NCI-H1694 treated with DMSO at 0.1 percent for 48 hours (cell line): ENCODE measurements at places on chromosomes 2 and 18.

DNA sequence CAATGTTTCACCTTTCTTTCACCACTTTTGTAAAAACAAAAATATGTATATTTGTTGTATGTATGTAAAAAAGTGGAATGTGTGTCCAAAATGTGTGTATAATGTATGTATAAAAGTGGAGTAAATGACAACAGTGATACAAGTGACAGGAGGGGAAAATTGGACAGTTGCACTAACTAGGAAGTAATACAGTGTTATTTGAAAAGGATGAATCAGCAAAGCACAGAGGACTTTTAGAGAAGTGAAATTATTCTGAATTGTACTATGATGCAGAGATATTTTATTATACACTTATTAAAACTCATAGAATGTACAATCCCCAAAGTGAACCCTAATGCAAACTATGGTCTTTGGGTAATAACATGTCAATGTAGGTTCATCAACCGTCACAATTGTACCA lies 331.3 kb upstream of the CNTNAP5 start:
- DNase-seq, result no peak

DNA sequence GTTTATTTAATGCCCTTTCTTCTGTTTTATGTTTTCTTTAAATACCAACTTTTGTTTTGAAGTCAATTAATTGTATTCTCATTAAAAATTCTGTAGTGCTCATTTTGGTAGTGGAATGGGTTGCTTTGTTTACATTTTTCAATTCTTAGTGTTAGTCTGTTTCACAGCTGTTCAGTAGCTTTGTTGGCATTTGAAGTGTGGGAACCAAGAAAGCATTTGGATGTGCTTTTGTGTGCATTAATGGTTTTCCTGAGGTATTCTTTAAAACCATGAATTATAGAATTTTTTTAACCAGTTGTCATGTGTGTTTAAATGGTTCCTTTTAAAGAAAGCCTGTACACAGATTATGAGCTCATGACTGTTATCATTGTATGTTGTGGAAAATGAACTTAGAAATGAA lies 19.7 kb downstream of the MIB1 start:
- DNase-seq, result no peak

DNA sequence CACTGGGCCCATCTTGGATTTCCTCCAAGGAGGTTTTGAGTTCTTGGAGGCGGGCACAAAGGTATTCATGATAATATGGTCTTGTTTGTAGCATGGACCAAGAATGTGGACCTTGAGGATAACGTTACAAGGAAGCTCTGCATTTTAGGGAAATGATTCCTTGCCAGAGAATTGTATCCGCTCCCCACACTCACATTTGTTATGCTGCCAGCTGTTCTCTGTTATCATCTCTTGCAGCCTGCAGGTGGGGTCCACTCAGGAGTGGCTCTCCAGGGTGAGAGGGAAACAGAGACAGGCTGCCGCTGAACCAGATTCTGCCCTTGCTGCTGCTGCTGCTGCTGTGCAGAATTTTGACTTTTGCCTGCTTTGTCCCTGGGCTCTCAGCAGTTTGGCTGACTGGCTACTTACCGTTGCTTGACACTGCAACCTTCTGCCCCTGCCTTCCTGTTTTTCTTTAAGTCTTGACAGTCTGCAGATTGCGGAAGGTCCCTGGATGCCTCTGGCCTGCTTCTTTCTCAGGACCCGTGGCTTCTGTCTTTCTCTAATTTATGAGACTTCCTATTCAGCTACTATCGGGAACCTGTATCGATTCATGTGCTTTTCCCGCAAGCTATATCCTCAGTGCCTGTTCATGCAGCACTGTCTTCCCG lies 122.3 kb upstream of the DOCK10 start:
- no peak for DNase-seq

DNA sequence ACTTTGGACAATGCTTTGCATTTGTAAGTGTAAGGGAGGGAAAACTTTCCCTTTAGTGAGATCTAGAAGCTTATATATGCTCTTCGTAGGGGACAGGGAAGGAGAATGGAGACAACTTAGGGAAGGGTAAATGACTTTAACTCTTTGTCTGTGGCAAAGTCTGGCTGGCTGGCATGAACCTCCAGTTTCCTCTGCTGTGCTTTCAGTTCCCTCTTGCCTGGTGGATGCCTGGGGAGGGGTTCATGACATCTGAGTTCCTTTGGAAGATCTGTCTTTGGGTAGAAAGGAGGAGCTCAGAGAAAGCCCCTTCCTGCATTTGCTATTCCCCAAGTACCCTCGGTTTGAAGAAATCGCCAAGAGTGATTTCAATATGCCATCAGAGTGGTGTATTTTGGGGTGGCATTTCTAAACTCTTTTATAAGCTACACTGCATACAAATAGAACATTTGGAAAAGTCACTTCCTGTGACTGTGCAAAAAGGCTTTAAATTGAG lies 143.6 kb downstream of the VAPA start:
- no peak for DNase-seq

DNA sequence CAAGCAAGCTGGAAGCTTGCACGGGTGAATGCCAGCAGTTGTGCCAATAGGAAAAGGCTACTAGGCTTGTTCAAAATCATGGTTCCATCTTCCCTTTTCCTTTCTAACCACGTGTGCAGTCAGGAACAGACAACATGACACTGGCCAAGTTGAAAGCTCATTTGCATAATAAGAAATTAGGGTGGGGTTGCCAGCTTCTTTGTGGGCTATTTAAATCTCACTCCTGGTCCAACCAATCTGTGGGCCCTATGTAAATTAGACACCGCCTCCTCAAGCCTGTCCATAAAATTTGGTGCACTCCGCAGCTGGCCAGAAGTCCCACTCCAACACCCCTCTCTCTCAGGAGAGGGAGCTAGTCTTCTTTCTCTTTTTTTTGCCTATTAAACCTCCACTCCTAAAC lies 1948.4 kb upstream of the PIK3C3 start:
- DNase-seq, result no peak

- DNase-seq, result no peak
Measured at GRCh38 chr2:80348953-80349352, 44.4 kb upstream of the LRRTM1 start.

GRCh38 chr18:55236150-55236931 lies 277.1 kb upstream of the CCDC68 start:
- no peak for DNase-seq

GRCh38 chr2:14306268-14306861 lies 326.2 kb upstream of the LRATD1 start:
- DNase-seq, result no peak

DNA sequence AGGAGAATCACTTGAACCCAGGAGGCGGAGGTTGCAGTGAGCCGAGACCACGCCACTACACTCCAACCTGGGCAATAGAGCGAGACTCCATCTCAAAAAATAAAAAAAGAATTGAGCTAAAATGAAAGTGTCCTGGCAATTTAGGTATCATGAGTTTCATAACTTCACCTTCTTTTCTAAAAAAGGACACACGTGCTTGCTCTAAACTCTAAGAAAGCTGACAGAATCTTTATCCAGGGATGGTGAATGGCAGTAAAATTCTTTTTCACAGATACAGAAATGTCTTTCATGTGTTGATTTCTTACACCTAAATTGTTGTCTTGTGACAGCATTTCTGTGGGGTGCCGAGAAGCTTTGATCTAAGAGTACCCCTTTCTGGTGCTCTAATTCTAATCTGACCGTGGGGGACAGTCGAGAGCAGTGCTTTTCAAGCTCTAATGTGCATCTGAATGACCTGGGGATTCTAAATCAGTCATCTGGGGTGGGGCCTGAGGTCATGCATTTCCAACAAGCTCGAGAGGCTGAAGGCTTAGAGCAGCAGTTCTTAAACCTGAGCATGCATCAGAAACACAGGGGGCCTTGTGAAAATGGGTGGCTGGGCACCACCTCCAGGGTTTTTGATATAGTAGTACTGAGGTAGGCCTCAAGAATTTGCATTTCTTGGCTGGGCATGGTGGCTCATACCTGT lies 42.1 kb upstream of the REL start:
- no peak for DNase-seq

GRCh38 chr18:3692113-3692621 lies 242.2 kb downstream of the TGIF1 start:
- DNase-seq, result no peak

- no peak for DNase-seq
Measured at GRCh38 chr2:109392816-109393661, 220.7 kb downstream of the SEPTIN10 start.

DNA sequence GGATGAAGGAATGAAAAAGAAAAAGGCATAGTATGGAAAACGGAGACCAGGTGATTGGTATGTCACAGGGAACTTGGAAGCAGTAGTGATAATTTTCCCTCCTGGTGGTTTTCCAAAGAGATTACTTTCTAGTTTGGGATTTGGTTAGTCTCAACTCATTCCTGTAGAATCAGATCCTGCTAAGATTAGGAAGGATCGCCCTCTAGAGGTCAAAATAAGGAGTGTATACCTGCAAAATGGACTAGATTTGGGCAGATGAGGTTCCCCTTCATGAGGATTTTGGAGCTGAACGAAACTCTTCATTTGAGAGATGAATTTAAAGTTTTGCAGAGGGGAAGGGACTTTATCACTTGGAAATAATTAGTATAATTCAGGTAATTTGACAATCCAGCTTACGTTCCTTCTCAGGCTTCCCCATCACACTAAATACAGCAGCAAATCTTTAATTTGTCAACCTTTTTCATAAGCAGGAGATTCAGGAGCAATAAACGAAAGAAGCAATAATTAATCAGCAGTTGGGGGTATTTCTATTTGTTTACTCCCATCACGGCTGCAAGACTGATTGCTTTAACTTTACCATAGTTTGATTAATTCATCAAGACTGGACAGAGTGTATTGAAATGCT lies 65.2 kb downstream of the CCDC195 start:
- DNase-seq, result peak; percentile 62

GRCh38 chr2:49236316-49236715 lies 82.0 kb upstream of the FSHR start:
- peak; percentile 14 for DNase-seq

- DNase-seq, result no peak
Measured at GRCh38 chr2:127083819-127084503, 23.0 kb downstream of the BIN1 start.

GRCh38 chr2:113070606-113070975 lies 2.8 kb downstream of the IL1F10 start:
- no peak for DNase-seq

- no peak for DNase-seq
Measured at GRCh38 chr2:69003731-69004130, 9.2 kb upstream of the ANTXR1 start.

DNA sequence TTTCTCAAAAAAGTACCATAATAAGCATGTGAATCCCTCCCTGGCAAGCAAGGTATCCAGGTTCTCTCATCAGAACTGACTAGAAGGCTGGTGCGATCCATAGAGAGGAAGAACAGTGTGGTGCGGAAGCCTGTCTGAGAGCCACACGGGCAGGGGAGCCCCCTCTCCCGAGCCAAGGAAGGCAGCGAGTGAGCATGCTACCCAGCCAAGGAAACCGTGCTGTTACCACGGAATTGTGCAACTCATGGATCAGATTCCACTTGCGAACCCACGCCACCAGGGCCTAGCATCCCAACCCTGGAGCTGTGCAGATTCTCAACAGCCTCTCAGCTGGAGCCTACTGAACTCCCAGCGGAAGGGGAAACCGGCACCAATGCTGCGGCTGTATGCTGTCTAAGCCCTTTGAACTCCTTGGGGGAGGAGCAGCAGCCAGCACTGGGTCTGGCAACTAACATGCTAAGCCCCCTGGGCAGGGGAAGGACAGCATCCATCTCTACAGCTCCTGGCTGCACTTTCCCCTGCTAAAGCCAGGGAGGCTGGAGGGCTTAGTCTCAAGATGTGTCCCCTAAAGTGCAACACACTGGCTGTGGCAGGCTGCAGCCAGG lies 823.1 kb downstream of the EPHA4 start:
- no peak for DNase-seq

- no peak for DNase-seq
Measured at GRCh38 chr2:37802899-37803379, 122.1 kb upstream of the RMDN2 start.
